Stimulated activated CD8-positive, alpha-beta memory T cell treated with anti-CD3 and anti-CD28 coated beads, Interleukin-7, amount 100 ng/mL, for 1 hour (primary cell): ENCODE measurements at places on chromosomes 1 and 21.

DNA sequence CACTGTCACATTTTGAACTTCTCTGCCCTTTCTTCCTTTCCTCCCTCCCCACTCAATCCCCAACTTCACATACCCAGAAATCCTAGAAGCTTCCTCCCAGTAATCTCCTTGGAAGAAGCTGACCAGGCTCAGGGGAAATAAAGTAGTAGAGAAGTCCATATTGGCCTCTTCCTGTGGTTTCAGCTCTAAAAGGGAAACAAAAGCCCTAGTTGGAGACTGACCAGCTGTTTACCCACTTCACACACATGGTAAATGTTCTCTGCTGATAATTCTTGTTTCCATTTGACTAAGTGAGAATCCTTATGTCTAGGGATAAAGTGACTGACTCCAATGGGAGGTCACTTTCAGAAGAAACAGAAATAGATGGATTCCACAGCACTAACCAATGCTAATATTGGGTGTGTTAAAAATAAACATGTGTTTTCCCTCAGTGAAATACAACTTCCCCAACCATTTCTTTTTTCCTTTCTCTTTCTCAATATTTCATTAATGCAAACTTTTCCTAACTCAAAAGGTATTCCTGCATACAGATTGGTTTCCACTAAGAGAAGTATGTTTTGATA lies 178.9 kb upstream of the DPT start:
- DNase-seq = no peak

GRCh38 chr1:7845761-7846160 lies 7.1 kb downstream of the UTS2 start:
- DNase-seq = no peak

DNA sequence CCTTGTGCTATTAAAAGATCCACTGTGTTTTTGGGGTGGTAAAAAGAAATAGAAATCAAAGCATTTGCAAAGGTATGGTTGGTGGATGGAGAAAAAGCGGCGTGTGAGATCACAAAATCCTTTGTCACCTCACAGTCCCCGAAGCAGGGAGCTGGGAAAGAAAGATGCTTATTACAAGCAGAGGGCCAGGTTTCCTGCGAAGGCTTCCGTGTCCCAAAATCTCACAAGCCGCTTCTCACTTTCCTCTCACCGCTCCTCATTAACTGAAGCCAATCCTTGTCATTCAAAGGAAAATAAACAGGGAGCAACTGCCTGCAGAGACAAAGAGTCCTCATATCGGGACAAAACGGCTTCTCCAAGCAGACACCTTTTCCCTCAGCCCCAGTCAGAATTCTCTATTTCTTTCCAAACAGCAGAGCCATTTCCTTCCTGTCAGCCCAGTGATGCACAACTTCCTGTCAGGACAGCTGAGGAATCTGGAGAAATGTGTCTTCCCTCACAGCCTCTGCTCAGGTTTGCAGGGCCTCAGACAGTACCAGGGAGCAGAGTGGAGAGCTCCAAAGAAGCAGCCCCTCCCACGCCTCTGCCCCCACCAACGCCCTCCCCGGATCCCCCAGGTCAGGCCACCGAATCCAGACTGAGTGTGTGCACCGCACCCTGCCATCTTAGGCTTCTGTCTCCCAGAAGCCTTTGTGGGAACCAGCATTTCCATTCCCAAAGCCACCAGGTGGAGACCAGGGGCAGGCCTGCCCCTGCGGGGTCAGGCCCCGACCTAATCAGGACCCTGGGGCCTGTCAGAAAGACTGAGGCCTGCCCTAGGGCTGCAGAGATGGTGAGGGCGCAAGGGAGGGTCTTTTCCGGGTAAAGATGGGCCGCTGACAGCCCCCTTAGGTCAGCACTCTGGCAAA lies 29.6 kb downstream of the KCNN3 start:
- DNase-seq = no peak

DNA sequence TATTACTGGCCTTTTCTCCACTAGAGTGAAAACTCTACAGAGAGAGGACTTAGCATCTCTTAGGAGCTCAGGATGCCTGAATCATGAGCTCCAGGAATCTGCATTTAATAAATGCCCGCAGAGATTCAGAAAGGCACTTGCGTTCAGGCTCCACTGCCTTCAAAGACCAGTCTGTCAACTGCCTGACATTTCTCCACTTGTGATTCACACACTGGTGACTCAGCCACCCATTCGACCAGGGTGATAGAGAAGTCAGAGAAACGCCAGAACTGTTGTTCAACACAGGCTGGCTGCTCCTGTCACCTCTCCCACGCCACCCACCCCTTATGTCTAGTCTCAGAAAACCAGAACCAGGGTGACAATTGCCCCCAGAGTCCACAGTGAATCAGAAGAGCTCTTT lies 26.9 kb upstream of the LBR start:
- peak; percentile 37 for DNase-seq

DNA sequence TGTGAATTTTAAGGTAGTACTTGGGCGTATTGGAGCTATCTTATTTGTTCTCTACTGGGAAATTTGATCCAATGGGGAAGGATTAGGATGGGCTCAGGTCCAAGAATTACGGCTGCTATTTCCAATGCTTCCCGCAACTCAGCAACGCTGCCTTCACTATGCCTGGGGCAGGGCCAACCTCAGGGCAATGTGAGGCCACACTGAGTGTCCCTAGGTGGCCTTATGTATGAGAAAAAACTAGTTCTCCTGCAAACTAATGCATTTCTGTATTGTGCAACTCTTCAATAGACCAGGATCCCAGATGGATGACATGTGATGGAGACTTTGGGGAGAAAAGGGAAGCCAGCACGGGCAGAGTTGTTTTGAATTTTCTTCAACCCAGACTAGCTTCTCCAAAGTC lies 168.1 kb downstream of the DUSP10 start:
- DNase-seq = no peak

- no peak for DNase-seq
Measured at GRCh38 chr1:93919780-93920179, 10.6 kb upstream of the GCLM start.

GRCh38 chr1:110873856-110874255 lies 908 bp downstream of the CD53 start:
- no peak for DNase-seq

- DNase-seq = no peak
Measured at GRCh38 chr1:215830226-215830810, 263.2 kb downstream of the KCTD3 start.

DNA sequence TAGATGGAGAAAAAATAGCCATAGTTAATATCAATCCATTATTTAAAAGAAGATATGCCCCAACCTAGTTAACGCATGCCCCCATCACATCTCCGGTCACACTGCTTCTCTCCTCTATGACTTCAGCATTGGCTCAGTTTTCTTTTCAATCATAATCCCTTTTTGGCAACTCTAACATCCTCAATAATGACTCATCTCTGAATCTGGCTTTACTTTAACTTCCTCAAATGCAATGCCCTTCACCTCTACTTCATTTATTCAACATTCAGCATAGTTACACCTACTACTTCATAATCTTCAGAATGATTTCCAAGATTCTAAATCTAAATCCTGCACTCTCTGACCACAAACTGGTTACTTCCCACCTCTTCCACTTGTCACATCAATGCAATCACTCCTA lies 417.3 kb downstream of the USH2A start:
- no peak for DNase-seq

GRCh38 chr1:8537991-8538390 lies 220.1 kb downstream of the SLC45A1 start:
- DNase-seq = no peak

DNA sequence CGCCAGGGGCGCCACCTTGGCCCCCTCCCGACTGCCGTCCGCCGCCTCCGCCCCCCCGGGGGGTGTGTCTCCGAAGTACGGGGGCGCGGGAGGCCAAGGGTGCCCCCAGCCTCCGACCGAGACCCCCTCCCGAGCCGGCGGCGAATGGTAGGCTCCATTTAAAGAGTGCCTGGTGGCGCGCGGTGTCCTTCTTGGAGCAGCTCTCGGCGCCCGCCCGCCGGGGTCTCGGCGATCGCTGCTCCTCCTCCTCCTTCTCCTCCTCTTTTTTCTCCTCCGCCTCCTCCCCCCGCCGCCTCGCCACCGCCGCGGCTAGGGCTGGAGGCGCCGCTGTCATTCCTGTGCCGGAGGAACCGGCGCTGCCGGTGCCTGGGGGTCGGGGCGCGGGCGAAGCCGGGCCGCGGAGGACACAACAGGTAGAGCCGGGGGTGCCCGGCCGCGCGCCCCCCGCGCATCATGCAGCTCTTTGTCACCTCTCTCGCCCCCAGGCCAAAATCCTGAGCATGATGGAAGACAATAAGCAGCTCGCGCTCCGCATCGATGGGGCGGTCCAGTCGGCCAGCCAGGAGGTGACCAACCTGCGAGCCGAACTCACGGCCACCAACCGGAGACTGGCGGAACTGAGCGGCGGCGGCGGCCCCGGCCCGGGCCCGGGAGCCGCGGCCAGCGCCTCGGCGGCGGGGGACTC lies at the start of gene KAZN:
Gene KAZN, plus strand, starts transcription at position 188 of the 685 bp plus-strand sequence.
- DNase-seq = no peak

- no peak for DNase-seq
Measured at GRCh38 chr1:66598670-66599069, 64.7 kb downstream of the SGIP1 start.

GRCh38 chr1:15287035-15287979 lies 40.3 kb downstream of the FHAD1 start:
- DNase-seq = no peak

DNA sequence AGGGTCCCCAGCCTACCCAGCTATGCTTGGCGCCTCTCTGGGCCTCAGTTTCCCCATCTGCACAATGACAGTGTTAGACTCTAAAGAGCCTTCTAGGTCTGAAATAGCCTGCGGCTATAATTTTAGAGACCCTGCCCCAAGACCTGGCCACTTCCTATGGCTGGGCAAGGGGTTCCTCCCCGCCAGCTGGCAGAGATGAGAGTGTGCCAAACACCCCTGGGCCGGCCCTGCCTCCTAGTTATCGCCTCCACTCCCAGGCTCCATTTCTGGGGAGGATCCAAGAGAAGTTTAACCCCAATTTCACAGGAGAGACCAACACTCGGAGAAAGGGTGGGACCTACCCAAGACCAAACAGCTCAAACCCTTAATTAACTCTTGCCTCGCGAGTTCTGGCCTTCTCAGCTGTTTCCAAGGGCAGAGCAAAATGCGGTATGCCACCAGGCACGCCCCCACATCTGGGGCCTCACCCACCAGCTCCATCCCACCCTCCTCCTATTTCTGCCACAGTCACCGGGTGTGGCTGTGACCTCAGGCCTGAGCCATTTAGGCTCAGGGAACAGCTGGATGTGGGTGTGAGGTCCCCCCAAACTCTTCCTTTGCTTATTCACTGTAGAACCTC lies 35.7 kb downstream of the TTC39A start:
- DNase-seq = no peak

GRCh38 chr1:245054105-245054504 lies 100.7 kb upstream of the KIF26B start:
- DNase-seq = no peak

DNA sequence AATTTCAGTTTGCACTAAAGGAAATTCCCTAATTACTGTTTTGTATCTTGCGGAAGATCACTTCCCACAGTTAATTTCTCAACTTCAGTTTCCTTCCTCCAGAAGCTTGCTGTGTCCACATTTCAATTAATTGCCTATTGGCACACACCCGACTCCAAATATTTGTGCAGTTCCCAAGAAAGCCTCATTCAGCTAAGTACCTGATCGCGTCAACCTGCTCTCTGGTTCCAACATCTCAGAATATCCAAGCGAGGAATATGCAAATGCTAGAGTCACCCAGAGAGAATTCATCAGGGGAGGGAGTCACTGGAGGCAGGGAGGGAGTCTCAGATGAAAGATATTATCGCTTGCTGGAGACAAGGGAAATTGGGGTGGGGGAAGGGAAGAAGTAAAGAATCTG lies 351.3 kb downstream of the RRAGC start:
- no peak for DNase-seq

DNA sequence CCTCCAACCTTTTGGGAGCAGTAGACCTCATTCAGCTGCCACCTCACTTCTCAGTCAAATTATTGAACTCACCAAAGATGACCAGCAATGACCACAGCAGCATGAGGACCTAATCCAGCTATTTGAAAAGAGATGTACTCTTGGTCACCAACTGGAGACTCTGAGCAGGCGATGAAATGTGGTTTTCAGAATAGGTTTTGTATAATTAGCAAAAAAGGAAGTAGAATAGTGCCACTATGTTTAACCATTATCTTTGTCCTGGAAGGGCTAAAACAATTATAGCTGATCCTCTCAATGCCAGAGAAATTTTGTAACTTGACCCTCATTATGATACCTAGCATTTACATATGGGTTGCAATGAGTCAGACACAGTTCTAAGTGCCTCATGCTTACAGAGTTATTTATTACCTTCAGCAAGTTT lies at the start of gene FCRL2:
Gene FCRL2, minus strand, starts transcription at position 162 of the 421 bp plus-strand sequence. Its CDS starts 59 bp downstream, at position 103.
- no peak for DNase-seq

- DNase-seq = no peak
Measured at GRCh38 chr1:23648576-23648975, 43.0 kb upstream of the RPL11 start.

- no peak for DNase-seq
Measured at GRCh38 chr1:53587252-53587988, 128.2 kb downstream of the DMRTB1 start.

DNA sequence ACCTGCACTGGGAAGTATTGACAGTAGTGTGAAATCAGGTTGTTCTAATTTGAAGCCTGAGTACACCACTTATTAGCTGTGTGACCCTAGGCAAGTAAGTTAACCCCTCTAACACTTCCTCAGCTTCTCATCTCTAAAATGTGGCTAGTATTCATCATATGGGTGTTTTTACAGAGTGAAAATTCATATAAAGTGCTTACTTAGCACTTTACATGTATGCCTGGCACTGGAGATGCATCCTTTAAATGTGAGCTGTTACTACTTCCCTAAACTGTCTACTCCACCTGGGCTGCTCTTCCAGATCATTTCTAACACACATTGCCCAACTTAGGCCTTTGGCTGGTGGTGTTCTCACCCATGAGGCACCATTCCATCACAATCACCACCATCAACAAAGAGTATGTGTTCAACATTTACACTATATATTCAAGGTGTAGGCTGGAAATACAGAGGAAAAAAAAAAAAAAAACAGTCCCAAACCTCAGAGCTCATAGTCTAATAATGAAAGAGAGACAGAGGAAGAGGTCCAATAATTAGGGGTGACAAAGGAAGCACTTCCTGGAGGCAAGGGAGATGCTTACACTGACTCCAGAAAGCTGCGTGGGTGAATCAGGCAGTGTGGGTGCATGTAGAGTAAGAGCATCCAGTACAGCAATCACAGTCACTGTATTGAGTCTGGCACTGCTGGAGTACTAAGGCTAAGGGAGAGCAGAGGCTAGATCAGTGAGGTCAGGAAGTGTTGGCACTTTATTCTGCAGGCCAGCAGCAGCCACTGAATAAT lies 3.6 kb downstream of the STX6 start:
- no peak for DNase-seq

GRCh38 chr1:118073648-118074435 lies 111.2 kb downstream of the SPAG17 start:
- no peak for DNase-seq
